ENCODE measurements at places on chromosomes 12 and 14. TPM values are rescaled to one million over a fixed set of nuclear protein-coding genes. Genes with fewer than 3 reads are reported as not detected.
A peak's percentile ranks its signal among the peaks of the same experiment; 100 is the strongest.

DNA sequence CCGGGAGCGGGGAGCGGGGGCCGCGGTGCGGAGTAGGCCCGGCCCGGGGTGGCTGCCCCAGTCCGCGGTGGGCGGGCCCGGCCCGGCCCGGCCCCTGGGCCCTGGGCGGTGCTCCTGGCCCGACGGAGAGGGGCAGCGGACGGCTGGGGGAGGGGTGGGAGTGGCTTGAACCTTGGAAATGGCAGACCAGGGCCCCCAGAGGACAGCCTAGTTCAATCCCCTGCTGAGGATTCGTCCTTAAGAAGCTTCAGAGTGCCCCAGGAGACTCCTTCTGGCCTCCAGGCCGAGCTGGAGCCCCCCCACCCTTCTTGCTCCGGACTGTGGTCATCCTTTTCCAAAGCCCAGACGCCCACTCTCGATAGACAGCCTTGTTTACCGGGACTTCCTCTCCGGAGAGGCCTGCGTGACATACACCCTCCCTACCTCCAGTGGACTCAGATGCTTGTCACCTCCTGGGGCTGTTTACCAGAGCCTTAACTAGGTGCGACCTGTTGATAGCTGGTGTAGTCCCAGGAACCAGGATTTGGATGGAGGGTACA, 458 bp downstream of the KHNYN start:
- DNase-seq = peak; percentile 88

Gene KRT78
- polyA plus RNA-seq = 0.14 TPM

DNA sequence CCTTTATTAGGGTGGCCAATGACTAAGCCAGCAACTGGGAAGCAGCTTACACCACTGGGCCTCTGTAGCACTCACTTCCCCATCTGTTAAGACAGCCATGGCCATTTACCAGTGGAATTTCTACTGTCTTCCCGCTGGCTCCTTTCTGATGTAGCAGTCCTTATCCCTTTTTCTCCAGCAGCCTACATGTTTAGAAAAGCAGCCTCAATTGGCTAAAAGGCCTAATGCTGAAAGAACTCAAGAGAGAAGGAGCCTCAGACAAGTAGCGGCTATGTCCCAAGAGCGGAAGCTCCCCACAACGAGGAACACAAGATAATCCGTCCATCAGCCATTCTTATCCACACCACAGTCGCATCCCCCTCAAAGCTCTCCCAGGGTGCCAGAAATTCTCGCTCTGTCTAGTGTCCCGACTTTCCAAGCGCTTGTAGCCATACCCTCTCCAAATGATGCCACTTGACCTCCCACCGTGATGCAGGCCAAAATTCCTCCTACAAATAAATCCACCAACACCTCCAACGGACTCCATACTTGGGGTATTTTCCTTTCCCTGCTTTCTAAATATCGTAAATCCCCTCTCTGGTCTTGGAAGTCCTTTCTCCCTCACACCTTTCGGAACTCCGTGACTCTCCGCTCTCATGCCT, 624 bp downstream of the M6PR start:
- no peak for DNase-seq

- no peak for DNase-seq
Observed at GRCh38 chr12:21942377-21942703, 1.1 kb upstream of the ABCC9 start.

GRCh38 chr14:51073731-51074130, 21.2 kb downstream of the TRIM9 start:
- DNase-seq = no peak

DNA sequence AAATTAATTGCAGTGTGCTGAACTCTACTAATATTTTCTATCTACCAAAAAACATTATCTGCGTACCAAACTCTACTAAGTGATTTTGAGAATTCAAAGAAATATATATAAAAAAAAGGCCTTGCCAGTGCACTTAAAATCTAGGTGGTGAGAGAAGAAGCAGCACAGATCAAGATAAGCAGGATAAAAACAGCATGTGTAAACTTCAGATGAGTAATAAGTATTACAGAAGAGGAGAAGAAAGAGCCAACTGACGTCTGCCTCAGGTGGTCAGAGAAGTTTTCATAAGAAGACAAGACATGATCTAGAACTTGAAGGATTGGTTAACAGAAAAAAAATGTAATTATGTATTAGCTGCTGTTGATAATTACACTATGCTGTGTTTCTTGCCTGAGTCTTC, 166.4 kb downstream of the DUSP6 start:
- no peak for DNase-seq

DNA sequence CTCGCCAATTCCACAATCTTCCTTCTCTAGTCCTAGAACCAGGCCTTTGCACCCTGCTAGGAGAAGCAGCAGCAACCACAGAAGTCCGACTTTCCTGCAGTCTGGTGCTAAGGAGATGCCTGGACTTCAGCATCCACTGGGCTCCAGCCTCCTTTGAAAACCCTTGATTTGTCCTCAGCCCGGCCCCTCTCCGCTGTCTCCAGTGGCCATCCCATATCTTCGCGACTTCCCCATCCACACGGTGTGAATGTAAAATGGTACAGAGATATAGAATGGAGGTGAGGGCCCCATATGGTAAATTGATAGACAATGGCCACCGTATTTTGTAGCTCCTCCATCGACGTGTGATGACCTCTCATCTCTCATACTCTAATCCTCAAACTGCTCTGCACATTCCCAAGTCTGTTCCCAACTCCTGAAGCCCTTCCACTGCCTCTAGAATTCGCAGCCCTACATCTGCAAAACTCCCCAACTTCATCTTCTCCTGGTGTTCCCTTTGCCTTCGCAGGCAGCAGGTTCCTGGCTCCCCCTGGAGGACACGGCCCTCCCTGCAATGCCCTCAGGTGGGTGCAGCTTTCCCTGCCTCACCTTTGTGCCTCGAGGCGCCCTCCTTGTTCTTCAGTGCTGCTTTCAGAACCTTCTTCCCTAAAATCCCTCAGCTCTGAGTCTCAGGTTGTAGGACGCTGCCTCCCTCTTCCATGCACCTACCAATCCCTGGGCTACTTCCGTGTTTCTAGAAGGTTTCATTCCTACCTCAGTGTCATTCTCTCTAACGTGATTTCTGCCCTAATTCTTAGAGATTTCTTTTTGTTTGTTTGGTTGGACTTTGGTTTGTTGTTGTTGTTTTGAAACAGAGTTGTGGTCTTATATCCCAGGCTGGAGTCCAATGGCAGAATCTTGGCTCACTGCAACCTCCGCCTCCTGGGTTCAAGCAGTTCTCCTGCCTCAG, 36.7 kb downstream of the TMBIM6 start:
- DNase-seq = peak; percentile 63

DNA sequence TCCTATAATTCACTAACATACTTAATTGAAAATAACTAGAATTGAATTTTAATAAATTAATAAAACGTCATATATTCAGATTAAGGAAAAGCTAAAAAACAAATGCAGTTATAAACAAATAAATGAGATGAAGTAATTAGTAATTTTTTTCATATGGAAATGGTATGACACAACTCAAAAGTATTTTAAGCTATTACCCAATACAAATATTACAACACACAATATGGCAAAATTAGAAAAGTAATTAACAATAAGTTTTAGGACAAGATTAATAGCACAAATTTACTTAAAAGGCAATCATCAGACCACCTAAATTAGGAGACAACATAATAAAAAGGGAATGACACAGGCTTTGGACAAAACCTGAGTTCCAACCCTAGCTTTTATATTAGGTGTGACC, 81.7 kb downstream of the EEA1 start:
- DNase-seq = no peak

Gene OR6C65
- not detected for polyA plus RNA-seq

Gene MYO1H
- polyA plus RNA-seq = 0.04 TPM

Gene NEUROD4
- polyA plus RNA-seq = not detected

- DNase-seq = peak; percentile 79
Observed at GRCh38 chr14:24334431-24335291, at the start of gene ADCY4. ADCY4 (minus strand) TSS chr14:24335071; CDS start chr14:24334652, 419 bp downstream.

DNA sequence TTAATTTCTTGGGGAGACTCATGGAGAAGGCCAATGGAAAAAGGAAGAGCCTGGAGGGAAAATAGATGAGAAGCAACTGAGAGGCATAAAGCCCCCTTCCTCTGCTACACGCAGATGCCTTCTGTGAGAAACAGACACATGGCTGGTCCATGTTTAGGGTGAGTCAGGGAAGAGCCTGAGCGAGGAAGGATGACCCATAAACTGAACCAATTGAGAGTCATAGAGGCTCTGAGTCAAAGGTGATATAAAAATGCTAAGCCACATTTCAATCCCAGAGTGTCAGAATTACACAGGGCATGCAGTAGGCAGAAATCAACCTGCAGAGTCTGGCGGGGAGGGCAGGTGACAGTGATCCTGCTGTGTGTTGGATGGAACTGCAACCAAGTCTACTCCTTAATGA, 30.1 kb upstream of the NEDD1 start:
- DNase-seq = no peak

- DNase-seq = peak; percentile 34
Observed at GRCh38 chr14:64501411-64502171, 2.0 kb downstream of the ZBTB25 start.

DNA sequence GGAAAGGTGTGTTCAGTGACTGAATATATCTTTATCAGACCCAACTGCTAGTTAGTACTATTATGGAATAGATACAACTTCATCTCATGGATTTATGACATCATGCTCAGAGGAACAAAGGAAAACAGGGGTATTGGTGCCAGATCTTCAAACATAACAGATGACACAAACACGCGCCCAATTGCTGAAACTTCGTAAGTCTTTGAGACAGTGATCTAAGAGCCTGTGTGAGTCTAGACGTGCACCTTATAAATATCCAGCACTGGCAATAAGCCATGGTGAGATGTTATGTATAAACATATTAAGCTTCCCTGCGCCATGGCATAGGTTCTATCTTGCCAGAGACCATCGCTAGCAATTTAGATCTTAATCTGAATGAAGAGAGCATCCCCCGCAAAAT, 42.2 kb upstream of the NR2C1 start:
- DNase-seq = no peak

DNA sequence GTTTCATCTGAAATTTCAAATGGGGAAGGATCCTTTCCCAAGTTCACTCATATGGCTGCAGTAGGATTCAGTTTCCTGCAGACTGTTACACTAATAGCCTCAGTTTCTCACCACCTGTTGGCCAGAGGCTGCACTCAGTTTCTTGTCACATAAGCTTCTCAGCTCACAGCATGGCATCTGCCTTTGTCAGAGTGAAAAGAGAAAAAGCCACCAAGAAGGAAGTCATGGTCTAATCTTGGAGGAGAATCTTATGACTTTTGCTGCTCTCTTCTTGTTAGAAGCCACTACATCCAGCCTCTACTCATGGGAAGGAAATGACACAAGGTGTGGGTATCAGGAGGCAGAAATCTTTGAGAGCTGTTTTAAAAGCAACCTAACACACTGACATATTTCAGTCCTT, 39.4 kb upstream of the BTG1 start:
- DNase-seq = no peak

DNA sequence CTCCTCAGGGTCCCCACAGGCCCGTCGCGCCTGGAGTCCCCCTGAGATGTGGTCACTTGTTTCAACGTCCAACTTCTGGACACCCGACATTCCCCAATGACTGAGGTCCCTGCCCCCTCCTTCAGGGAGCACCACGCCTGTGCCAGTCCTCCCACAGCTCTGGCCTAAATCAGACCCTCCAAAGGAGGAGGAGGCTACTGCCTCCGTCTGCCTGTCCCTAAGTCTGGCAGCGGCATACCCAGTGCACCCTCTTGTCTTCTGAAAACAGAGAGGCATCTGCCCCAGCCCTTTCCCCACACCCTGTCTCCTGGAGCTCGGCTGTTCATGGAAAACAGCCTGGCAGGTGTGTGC, 46.2 kb downstream of the TESC start:
- DNase-seq = no peak

DNA sequence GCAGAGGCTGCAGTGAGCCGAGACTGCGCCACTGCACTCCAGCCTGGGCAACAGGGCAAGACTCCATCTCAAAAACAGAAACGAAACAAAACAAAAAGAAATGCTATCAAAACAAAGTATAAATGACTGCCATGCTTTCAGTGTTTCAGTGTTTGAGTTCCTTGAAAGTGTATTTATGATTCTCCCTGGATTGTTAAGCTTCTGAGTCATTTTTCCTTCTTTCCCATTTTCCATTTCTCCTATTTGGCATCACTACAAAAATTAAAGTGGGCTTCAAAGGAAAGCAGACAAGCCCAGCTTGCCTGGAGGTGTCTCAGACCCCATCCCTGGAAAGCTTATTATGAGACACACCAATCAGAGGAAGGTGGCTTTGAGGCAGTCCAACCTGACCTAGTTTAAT, 35.1 kb downstream of the NIN start:
- DNase-seq = no peak

- no peak for DNase-seq
Observed at GRCh38 chr14:51644217-51644933, 7.3 kb upstream of the FRMD6 start.

DNA sequence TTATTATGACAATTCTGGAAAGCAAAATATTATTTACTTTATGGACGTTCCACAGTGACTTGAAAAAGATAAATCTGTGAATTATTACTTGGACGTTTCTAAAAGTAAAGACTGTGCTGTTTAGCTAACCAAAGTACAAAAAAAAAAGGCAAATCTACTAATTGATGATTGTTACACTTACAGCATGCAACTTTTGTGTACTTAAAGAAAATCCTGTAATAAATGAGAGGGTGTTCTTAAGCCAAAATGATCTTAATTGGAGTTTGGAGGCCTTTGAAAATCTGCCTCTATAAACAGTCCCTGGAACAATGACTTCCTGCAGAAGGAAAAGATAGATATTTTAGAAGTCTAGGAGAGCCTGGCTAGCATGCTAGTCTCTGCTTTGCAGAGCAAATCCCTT, 434.0 kb upstream of the SYT1 start:
- DNase-seq = no peak

Gene KCNK13
- 0.53 TPM for polyA plus RNA-seq

- DNase-seq = no peak
Observed at GRCh38 chr12:4147031-4147481, 126.5 kb upstream of the CCND2 start.

Gene SLCO1A2
- not detected for polyA plus RNA-seq

Gene GPR84
- not detected for polyA plus RNA-seq

Gene RASSF3
- 55.4 TPM for polyA plus RNA-seq

DNA sequence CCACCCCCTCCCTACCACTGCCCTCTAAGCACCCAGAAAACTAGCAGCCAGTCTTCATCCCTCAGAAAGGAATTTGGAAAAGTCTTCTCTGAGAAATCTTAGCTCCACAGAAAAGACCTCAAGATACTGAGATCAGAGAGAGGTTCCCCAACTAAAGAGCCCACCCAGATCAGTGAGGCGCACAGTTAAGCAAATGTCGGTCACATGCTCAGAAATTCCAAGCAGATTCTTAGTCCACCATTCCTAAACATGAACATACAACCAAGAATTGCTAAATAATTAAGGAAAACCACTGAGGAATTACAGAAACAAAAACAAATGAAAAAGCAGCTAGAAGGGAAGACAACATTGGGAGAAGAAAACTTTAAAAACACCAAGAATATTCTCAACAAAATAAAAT, 32.3 kb downstream of the MED13L start:
- DNase-seq = no peak

Data from heart left ventricle (tissue), 16 donors.